ENCODE measurements at places on chromosomes 6 and 20.

- no peak for DNase-seq
Observed at GRCh38 chr6:3392930-3393835, 63.7 kb downstream of the SLC22A23 start.

GRCh38 chr6:116876635-116877611, at the start of gene RFX6:
RFX6 (plus strand) TSS chr6:116877242; CDS start chr6:116877276, 34 bp downstream.
- DNase-seq: no peak

- DNase-seq: no peak
Observed at GRCh38 chr20:32828029-32828680, 8.4 kb downstream of the MAPRE1 start.

- DNase-seq: no peak
Observed at GRCh38 chr6:92427453-92427852, 991.9 kb downstream of the EPHA7 start.

DNA sequence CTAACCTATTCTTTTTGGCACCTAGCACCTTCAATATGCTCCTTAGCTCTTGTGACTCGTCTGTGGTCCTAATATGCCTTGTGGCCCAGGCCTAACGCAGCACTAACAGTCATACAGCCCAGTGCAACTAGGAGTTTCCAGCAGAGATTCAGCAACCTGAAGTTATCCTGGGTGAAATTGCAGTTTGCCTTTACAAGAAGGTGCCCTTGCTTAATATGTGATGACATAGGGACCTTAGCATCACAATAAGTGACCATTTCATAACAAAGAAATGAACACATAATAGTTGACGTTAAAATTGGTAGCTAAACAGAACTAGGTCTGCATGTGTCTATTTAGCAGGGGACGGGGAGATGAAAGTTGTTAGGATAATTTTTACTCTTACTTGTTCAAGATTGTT, 10.1 kb downstream of the FIG4 start:
- DNase-seq: no peak

GRCh38 chr6:9467741-9468140, 947.1 kb downstream of the TFAP2A start:
- peak; percentile 30 for DNase-seq

DNA sequence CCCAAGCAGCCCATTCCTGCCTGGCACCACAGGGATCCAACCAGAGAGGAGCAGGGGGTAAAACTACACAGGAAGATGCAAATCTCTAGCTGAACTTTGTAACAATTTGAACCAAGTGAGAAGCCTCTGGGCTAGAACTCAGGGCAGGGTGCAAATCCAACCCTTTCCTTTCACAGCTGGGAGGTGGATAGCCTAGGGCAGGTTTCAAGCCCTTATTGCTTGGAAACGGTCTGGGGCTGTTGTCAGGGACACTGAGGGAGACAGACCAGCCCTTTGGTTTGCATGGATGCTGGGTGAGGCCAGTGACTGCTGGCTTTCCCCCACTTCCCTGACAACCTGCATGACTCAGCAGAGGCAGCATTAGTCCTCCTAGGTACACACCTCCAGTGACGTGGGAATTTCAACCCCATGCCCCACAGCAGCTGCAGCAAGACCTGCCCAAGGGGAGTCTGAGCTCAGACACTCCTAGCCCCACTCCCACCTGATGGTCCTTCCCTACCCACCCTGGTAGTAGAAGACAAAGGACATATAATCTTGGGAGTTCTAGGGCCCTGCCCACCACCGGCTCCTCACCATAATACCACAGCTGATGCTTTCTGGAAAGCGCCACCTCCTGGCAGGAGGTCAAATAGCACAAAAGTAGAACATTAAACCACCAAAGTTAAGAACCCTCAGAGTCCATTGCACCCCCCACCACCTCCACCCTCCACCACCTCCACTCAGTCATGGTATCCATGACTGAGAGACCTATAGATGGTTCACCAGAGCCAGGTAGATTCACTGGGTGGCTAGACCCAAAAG, 797.7 kb upstream of the MAN1A1 start:
- DNase-seq: no peak

- no peak for DNase-seq
Observed at GRCh38 chr6:157732007-157732406, 91.0 kb upstream of the SNX9 start.

- DNase-seq: no peak
Observed at GRCh38 chr6:13299403-13299821, 28.9 kb downstream of the TBC1D7 start.

DNA sequence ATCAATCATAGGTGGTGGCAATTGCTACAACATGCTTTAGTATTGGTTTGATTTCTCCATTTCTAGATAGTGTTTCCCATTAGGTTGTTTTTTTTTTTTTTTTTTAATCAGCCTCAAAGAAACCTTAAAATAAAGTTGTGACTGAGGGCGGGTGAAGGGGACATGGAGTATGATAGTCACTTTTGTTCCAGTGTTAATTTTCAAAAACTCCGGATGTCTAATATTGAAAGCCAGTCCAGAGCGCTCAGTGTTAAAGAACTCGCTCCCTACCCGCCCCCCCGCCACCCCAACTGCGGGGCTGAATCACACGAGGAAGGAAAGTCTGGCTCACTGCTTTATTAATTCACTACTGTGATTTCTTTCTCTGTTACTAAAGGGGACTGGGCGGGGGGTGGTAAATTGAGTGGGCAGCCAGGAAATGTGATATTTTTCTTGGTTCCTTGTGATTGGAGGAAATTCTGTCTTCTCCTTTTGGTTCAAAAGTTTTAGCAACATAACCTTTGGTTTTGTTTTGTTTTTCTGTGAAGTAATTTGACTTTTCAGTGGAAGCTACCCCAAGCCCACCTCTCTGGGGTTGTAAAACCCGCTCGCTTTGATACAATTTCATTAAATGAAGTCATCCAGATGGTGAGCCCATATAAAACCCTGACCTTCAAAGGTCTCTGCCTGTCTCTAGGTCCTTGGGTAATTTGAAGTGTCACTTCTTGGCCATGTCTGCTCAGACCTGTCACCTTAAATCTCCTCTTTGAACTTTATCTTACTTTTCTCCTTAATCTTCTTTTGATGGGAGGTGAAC, 38.0 kb downstream of the TNFAIP3 start:
- no peak for DNase-seq

- DNase-seq: no peak
Observed at GRCh38 chr20:25079171-25079570, 2.8 kb downstream of the VSX1 start.

DNA sequence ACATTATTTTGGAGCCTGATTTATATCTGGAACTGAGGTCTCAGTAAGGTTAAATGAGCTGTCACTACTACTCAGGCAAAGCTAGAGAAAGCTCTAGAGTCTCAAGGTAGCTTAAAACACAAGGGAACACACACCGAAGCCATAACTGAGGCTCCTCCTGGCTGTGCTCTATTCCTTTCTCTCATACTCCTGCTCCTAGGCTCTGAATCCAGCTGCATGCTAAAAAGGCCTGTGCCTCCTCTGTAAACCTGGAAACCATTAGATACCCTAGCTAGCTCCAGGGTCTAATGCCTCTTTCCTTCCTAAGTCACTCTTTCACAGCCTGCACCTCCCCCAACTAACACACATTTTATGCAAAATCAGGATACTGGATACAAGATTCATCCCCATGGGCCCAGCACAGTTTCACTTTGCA, 17.1 kb downstream of the RIPOR2 start:
- no peak for DNase-seq

- DNase-seq: no peak
Observed at GRCh38 chr6:30939473-30939872, 1.3 kb upstream of the MUCL3 start.

GRCh38 chr20:52201395-52201794, 9.8 kb upstream of the ZFP64 start:
- DNase-seq: no peak

GRCh38 chr6:40349123-40349900, 237.9 kb downstream of the LRFN2 start:
- no peak for DNase-seq

DNA sequence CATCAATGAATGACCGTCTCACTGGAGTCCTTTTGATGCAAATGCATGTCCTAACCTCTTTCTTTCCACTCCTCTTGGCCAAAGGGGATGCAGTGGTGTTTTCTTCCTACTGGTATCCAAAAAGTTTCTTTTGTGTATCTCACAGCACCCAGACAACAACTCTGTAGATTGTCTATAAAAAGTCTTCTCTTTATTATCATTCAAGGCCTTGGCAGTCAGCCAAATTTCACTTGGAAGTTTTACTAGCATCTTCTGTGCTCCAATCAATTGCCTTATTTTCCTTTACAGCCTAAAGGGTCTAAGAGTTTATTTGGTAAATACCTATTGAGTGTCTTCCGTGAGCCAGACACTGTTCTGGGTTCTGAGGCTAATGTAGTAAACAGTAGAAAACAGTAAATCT, 150.2 kb upstream of the RNF217 start:
- no peak for DNase-seq

DNA sequence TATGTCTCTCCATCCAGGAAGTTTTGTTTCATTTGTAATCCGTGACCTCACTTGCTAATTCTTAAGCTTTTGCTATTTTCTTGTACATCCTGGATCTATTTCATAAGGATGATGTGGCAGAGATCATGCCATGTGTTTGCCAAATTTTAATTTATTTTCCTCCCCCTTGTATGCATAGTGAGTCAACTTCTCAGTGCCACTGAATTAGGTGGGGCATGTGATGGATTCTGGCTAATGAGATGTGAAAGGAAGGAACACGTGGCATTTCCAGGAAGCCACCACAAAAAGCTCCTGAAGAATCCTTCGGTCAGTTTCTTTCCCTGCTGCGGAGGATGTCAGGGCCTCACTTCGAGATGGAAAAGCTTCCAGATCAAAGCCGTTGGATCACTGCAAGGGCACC, 86.2 kb upstream of the PRL start:
- DNase-seq: no peak

DNA sequence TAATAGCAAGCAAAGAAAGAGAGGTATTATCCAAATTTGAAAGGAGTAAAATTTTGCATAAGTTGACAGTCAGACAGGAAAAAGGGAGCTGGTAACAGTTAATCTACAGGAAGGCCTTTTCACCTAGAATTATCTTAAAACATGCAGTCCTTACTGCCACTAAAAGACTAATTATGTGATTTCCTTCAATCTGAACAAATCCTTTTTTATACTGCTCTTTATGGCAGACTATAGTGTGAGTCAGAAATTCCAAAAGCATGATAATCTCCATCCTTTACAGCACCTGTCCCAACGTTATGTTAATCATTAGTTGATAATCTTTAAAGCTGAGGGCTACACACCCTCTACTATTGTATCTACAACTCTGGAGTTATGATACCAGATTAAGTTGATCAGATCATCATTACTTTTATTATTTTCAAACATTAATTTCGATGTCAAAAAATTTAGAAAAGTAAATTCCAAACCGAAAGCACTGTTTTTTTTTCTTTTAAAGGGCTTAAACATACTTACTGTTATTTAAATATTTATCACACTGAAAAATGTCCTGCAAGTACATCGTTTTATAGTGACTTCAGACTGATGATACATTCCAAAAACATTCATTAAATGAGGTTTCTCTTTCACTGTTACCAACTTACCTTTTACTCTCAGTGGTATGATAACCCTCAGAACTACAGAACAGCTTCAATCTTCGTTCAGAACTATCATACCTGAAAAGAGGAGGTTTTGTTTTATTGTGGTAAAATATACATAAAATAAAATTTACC, 33.2 kb upstream of the AKAP7 start:
- no peak for DNase-seq

DNA sequence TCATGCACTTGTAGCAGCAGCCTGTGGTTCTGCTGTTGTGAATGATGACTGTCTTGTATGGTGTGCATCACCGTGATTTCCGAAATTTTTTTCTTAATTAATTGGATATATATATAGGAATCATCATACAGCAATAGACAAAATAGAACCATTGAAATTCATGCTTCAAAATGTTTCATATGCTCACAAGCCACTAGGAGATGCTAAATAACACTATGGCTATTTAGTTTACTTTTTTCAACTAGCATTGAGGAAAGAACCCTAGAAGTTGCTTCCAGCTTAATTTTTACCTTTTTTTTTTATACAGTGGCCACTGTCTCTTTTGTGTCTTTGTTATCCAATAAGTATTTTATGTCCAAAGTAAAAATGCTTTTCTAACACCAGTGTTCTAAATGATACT, 485.4 kb downstream of the CDKAL1 start:
- no peak for DNase-seq

- no peak for DNase-seq
Observed at GRCh38 chr6:87772597-87773530, 70.8 kb upstream of the AKIRIN2 start.

DNA sequence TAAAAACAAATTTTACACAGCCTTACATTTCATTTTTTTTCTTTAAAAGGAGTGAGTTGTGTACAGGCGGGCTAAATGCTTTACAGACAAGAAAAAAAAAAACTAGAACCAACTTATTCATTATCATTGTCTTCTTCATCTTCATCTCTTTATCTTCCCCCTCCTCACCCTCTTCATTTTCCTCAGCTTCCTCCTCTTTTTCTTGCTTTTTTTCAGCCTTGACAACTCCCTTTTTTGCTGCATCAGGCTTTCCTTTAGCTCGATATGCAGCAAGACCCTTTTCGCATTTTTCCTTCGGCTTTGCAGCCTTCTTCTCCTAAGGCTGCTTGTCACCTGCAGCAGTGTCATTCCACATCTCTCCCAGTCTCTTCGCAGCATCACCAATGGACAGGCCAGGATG, 86.9 kb upstream of the GCM1 start:
- DNase-seq: no peak

DNA sequence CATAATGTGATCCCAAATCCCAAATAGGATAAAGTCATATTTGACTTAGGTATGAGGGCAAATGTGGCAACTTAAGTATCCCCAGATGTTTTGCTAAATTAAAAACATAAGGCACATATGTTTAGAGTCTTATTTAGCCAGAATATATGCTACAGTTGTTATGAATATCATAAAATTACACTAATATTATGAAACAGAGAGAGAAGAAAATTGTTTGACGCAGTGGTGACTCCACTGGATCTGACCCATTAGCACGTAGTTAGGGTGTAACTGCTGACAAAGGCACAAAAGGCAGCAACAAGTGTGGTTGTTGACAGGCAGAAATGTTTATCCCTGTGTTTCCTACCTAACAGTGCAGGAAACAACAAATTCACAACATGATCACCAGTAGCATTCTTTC, 152.4 kb upstream of the THBS2 start:
- DNase-seq: no peak

- no peak for DNase-seq
Observed at GRCh38 chr6:136990754-136991153, 54.0 kb downstream of the IL20RA start.

DNA sequence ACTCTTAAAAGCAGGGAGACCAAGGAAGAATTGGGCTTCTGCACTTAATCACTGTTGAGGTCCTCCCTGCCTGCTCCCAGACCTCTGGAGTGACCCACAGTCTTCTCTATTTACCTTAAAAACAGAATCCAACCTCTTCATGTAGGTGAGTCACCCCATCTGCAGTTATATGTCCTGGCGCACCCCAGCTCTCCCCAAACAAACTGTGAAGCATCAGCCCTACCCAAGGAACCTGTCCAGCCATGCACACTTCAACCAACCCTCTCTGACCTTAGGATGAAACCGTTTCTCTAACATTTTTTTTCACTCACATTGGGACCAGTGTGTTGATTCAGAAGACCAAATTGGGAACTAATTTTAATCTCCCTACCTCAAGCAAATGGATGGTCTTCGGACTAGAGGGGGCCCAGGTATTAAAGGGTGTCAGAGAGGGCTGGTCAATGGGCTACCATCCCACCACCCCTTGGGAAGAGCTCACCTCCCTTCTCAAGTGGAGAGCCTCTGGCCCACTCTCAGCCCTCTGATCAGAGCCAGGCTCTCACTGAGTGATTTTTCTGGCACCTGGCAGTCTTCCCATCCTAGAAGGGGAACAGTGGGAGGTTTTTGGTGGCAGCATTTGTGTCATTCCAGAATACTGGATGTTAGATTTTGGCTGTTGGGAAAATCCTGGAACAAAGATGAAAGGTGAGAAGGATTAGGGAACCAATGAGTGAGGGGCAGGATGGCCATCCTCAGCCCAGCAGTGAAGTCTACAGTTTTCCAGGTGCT, 203.6 kb downstream of the LRFN2 start:
- no peak for DNase-seq

Measured in fibroblast of skin of left biceps (primary cell).